Sigmoid colon (tissue), 7 donors: ENCODE measurements at places on chromosomes 6 and 20. TPM values are rescaled to one million over a fixed set of nuclear protein-coding genes. Genes with fewer than 3 reads are reported as not detected.

The NOX3 gene
- total RNA-seq: not detected

The CYP21A2 gene
- total RNA-seq: 1.1 TPM

The SLPI gene
- 16.6 TPM for total RNA-seq

The CFB gene
- total RNA-seq: 14.3 TPM

The INSM1 gene
- total RNA-seq: 0.36 TPM

The MYH7B gene
- total RNA-seq: under 0.01 TPM

The CBLN4 gene
- total RNA-seq: not detected

The AIF1 gene
- 35.2 TPM for total RNA-seq

The METTL24 gene
- 38.8 TPM for total RNA-seq

The GTSF1L gene
- total RNA-seq: not detected

The HFE gene
- total RNA-seq: 4.4 TPM

The OR12D3 gene
- total RNA-seq: not detected

The OPRL1 gene
- 0.82 TPM for total RNA-seq

The TRIM31 gene
- 0.36 TPM for total RNA-seq

The TUBE1 gene
- 65.2 TPM for total RNA-seq

The FUT9 gene
- 0.54 TPM for total RNA-seq

The SLC25A27 gene
- total RNA-seq: 39.7 TPM

The PDCD2 gene
- 61.9 TPM for total RNA-seq

The ZNF217 gene
- total RNA-seq: 18.4 TPM

The FAM50B gene
- total RNA-seq: 15.3 TPM

The PRDM13 gene
- total RNA-seq: not detected

The ANKRD6 gene
- total RNA-seq: 13.2 TPM
